Tibial nerve (tissue), 4 donors: ENCODE measurements at places on chromosomes 16 and 17. TPM values are rescaled to one million over a fixed set of nuclear protein-coding genes. Genes with fewer than 3 reads are reported as not detected.

DNA sequence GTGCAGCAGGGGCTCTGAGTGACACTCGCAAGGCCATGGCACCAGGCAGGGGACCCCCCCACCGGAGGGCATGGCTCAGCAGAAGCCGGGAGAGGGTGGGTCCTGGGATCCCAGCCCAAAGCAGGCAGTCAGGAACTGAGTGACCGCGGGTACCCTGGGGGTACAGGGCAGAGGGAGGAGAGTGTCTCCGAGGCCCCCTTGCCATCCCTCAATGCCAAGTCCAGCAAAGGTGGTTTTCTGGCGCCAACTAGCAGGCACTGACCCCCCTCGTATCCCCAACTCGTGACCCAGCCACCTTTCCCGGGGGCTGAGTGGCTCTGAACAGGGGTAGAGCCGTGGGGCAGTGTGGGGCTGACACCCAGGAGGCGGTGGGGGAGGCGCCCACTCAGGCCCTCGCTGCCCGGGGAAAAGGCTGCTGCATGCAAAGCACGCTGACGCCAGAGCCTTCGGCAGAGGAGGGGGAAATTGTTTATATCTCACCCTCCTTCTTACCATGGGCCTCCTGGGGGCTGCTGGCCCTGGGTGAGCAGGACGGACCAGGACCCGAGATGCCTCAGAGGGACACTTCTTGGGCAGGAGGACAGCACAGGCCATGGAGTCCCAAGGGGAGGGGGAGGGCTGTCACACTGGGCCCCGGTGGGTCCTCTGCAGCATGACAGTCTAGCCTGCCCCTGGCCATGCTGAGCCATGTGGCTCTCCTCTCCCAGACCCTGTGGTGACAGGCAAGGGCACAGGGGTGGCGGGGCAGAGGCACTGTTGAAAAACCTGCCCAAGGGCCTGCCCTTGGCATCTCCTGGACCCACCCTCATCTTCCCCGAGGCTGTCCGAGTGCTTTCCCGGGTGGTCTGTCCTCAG is 14.6 kb upstream of the ENPP7 start:
- no peak for DNase-seq

DNA sequence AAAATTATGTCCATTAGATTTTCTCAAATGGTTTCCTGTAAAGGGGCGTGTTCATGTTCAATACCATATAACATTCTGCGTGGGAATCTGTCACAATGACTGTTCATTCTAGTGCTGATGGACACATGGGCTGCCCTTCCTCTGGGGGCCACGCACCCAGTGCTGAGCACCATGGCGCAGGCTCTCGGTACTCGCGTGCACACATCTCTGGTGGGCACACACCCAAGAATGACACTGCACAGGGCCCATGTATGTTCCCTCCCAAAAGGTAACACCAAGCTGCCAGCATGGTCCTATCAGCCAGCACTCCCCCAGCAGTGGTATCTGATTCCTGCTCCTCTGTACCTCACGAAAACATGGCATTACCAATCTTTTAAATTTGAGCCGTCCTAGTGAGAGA is 13.7 kb downstream of the B9D1 start:
- no peak for DNase-seq

- no peak for DNase-seq
Measured at GRCh38 chr17:13031718-13032350, 14.0 kb upstream of the ELAC2 start.

The ZNF598 gene
- total RNA-seq, result 57.1 TPM
